ENCODE measurements at places on chromosomes 7 and 10. TPM values are rescaled to one million over a fixed set of nuclear protein-coding genes. Genes with fewer than 3 reads are reported as not detected.

The OR9A4 gene
- not detected for total RNA-seq

The GPER1 gene
- 3.4 TPM for total RNA-seq

The GJC3 gene
- total RNA-seq = not detected

The NRP1 gene
- total RNA-seq = 421 TPM

The SFMBT2 gene
- total RNA-seq = 1.0 TPM

The PTPRZ1 gene
- total RNA-seq = 0.29 TPM

The TAS2R41 gene
- 0.29 TPM for total RNA-seq

The BICC1 gene
- total RNA-seq = 29.8 TPM

The SRRM3 gene
- total RNA-seq = 0.66 TPM

The UPP1 gene
- total RNA-seq = 20.4 TPM

The DMTF1 gene
- total RNA-seq = 88.5 TPM

The NEBL gene
- 0.22 TPM for total RNA-seq

The CLCN1 gene
- not detected for total RNA-seq

The CHCHD2 gene
- total RNA-seq = 338 TPM

The MRLN gene
- not detected for total RNA-seq

The TMEM273 gene
- total RNA-seq = not detected

The SPDYE16 gene
- total RNA-seq = not detected

The SNCG gene
- total RNA-seq = 3.9 TPM

The CDK6 gene
- total RNA-seq = 90.2 TPM

The CFTR gene
- not detected for total RNA-seq

The GIMAP1 gene
- not detected for total RNA-seq

The PGAM2 gene
- not detected for total RNA-seq

The NUDT13 gene
- total RNA-seq = 2.0 TPM

The RNF32 gene
- 0.14 TPM for total RNA-seq

The GRM8 gene
- not detected for total RNA-seq

The TRIM73 gene
- 0.29 TPM for total RNA-seq

The SLC26A5 gene
- total RNA-seq = not detected

The PDK4 gene
- under 0.01 TPM for total RNA-seq

The PDE6C gene
- not detected for total RNA-seq

The PTF1A gene
- total RNA-seq = not detected

The SORCS1 gene
- total RNA-seq = not detected

The ARMC10 gene
- total RNA-seq = 24.7 TPM

The GFRA1 gene
- 6.0 TPM for total RNA-seq

The CUBN gene
- total RNA-seq = 3.7 TPM

The MYO3A gene
- not detected for total RNA-seq

The MMP21 gene
- not detected for total RNA-seq

The PPP1R3C gene
- total RNA-seq = 105 TPM

The MKX gene
- total RNA-seq = 0.14 TPM
